MM.1S (cell line): ENCODE measurements at places on chromosomes 2 and 18.

- no peak for DNase-seq
These were observed 41.1 kb downstream of the MAP4K4 start for GRCh38 chr2:101738649-101739048.

- no peak for DNase-seq
These were observed 655.5 kb upstream of the FANCL start for GRCh38 chr2:58896638-58897037.

DNA sequence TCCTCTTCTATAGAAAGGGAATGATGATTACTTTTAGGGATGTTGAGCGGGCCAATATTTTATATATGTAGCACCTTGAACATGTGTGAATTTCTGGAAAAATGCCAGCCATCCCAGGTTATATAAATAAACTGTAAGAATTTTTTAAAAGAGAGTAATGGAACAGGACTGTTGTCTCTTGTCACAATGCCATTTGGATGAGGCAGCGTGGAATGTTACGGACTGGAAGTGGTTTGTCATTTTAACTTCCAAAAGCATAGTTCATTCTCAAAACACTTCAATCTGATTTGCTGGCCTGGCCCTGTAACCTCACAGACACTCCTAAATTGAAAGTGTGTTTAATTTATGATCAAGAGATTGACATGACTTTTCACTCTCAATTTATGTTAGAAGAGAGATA is 70.8 kb downstream of the TPGS2 start:
- no peak for DNase-seq

DNA sequence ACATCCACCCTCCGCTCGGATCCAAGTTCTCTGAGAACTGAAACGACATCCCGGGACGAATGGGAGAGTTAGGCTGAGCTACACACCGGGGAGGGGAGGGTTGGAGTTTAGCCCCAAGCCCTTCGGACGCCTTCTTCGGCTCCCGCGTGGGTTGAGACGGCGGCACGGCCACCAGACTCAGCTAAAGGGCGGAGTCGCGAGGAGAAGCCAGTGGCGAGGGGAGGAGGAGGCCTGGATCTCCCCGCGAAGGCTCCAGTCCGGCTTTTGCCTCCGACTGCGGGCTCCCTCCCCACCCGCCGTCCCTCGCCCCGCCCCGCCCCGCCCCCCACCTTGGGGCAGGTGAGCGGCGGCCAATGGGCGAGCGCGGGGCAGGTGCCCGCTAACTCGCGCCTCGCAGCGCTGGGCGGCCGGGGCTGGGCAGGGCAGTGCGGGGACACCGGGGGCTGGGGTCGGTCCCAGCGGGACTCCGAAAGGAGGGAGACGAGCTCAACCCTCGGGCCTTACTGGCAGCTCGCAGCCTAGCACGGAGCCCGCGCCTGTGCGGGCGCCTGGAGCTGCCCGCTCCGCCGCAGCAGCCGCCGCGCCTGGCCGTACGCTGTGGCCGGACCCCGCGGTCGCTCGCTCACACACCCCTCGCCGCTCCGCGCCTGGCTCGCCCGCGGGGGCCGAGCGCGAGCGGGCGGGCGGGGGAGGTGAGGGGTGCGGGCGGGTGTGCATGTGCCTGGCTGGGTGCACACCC is at the start of gene EMX1:
EMX1 (plus strand) TSS at position 382 of the 739 bp plus-strand sequence; CDS start at position 716, 334 bp downstream.
- peak; percentile 88 for DNase-seq

- DNase-seq, result no peak
These were observed 15.9 kb downstream of the ATP8B1 start for GRCh38 chr18:57787068-57787685.

- DNase-seq, result no peak
These were observed 123.1 kb downstream of the RAB3GAP1 start for GRCh38 chr2:135175177-135175576.

- no peak for DNase-seq
These were observed 441.7 kb downstream of the THSD7B start for GRCh38 chr2:137207030-137207429.

GRCh38 chr2:23649303-23649702 is 264.3 kb downstream of the KLHL29 start:
- no peak for DNase-seq

DNA sequence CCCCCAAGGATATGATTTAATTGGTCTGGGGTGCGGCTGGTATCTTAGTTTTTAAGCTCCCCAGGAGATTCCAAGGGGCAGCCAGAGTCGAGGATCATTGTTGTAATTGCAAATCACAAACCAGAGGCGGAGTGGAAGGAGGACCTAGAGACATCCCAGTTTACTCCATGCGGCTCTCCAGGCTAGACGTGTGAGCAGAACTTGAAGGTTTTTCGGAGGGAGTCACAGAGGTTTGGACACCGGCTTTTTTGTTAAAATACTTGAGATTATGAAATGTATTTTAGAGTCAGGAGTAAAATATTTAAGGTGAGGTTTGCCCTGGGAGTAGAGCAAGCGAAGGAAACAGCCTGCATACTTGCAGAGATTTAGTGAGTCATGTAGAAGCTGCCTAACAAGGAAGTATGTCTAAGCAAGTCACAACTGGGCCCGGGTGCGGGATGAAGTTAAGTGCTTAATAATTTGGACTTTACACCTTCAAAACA is 39.5 kb downstream of the TGOLN2 start:
- DNase-seq, result no peak

GRCh38 chr2:69017835-69018234 is 4.9 kb downstream of the ANTXR1 start:
- no peak for DNase-seq

GRCh38 chr2:212154477-212154878 is 384.1 kb downstream of the ERBB4 start:
- no peak for DNase-seq

GRCh38 chr2:86563650-86564061 is 413 bp upstream of the CHMP3 start:
- no peak for DNase-seq

DNA sequence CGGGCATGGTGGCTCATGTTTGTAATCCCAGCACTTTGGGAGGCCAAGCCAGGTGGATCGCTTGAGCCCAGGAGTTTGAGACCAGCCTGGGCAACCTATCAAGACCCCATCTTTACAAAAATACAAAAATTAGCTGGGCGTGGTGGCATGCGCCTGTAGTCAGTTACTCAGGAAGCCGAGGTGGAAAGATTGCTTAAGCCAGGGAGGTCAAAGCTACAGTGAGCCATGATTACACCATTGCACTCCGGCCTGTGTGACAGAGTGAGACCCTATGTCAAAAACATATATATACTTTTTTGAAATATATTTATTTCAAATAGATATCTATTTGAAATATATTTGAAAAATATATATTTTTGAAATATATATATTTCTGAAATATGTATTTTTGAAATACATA is 10.9 kb downstream of the OSBPL1A start:
- DNase-seq, result no peak

DNA sequence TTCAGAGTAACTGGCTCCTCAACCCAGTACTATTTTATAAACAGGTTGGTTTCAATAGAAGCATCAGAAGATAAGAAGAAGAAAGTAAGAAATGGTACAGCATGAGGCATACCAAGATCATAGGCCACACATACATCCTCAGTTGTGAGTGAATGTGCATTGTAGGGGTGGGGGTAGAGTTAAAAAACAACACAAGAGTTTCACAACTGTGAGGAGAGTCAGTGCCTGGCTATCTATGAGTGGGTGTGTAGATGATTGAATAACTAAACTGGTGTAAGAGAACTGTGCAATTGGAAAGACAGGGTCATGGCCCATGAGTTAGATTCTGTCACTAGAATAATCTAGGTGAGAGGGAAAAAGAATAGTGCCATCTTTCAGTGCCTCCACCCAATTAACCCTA is 748.2 kb upstream of the ACVR2A start:
- no peak for DNase-seq

GRCh38 chr18:8513249-8513648 is 96.0 kb upstream of the RAB12 start:
- DNase-seq, result no peak

DNA sequence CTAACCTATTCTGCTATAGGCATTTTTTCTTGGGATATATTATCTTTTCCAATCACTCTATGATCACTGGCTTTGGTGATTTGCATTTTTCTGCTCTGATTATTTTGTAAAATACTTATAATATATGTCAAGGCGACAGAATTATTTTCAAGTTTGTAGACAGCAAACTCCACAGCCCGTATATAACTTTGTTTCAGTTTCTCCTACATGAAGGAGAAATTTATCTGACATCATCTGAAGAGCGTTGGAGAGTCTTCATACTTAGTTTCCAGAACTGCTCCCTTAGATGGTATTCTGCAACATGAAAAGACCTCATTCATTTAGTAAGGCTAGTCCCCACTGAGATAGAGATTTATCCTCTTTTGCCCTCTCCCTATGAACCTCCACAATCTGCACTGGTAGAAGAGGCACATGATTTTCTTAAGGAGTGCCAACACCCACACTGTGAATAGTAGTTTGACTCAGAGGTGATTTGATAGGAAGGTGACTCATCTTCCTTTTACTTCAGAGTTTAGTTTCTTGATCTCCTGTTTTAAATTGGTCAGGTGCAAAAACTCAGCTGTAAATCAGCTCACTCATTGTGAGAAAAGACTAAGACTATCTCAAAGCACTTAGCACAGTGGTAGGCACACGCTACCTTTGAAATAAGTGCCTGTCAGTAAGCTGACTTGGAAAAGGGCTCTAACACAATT is 1848.6 kb upstream of the CELF4 start:
- DNase-seq, result peak; percentile 14

DNA sequence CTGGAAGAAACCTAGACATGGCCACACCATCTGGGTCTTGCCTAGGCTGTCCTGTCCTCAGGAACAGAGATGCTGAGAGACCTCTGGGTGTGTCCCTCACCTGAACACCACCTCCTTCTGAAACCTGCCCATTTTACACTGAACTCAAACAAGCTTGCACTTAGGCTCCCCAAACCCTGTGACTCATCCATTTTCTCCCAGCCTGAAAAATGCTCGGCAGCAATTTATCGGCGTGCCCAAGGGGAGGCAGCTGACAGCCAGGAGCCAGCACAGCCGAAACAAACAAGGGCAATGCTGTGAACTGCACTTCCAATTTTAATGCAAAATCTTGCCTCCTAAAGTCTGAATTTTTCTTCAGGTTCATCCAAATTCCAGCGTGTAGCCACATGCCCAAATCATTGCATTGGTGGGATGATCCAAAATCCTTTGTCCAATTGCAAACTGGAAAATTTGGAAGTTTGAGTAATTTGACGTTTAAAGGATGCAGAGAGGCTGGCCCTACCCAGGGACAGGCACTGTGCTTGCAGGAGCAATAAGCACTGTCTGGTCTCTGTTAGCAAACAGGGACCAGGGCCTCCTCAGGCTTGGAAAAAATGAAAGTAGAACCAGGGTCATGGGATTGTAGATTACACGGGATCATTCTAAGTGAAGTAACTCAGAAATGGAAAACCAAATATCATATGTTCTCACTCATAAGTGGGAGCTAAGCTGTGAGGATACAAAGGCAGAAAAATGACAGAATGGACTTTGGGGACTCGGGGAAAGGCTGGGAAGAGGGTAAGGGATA is 67.7 kb downstream of the GALNT14 start:
- no peak for DNase-seq

GRCh38 chr2:57615855-57616556 is 430.6 kb upstream of the VRK2 start:
- no peak for DNase-seq

- no peak for DNase-seq
These were observed 96.8 kb downstream of the CLIP4 start for GRCh38 chr2:29212009-29212408.

DNA sequence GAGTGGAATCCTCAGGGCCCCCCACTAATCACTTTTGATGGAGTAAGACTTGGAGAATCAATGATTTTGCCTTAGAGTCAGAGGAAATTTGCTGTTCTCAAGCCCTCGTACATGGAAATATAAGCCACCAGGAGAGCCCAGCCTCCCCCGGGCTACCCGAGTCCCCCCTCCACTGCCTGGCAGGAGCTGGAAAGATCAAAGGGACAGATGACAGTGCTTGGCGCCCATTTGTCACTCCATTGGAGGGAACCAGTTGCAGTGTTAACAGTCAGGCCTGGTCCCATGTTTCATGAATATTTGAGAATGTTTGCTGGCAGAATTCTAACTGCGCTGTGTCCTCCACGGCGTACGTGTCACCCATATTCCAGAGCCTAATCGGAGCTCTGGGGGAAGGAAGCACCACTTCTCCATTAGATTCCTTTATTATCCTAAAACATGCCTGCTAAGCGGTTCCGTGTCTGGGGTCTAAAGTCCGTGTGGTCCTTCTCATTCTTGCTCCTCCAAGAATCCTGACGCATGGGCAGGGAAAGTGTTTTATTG is 202.4 kb downstream of the KLHL29 start:
- no peak for DNase-seq

DNA sequence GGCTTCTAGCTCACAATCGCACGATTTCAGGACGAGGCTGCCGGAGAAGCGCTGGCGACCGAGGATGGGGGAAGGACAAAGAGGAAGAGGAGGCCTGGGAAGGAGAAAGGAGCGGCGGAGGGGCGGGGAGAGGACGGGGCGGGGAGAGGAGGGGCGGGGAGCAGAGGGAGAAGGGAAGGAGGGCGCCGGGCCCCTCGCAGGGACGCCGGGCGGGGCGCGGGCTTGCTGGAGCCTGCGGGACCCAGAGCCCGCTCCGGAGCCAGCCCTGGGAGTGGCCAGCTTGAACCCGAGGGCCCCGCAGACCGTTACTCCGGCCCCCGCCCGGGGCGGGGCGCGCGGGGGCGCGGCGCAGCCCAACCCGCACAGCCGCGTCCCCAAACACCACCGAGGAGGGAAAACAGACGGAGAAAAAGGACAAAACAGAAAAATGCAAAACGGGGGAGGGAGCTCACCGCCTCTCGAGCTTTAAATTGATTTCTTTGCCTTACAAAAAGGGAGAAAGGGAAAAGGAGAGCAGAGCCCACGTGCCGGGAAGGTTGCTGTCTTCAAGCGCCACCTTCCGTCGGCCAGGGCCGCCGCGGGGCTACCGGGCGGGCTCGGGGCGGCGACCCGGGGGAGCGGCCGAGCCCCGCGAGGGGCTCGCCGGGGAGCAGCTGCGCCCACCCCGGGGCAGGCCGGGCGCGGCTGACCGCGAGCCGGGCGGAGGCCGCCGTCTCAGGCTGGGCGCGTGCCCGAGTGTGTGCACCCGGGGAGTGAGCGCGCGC is 781 bp upstream of the SOX11 start:
- DNase-seq, result no peak

DNA sequence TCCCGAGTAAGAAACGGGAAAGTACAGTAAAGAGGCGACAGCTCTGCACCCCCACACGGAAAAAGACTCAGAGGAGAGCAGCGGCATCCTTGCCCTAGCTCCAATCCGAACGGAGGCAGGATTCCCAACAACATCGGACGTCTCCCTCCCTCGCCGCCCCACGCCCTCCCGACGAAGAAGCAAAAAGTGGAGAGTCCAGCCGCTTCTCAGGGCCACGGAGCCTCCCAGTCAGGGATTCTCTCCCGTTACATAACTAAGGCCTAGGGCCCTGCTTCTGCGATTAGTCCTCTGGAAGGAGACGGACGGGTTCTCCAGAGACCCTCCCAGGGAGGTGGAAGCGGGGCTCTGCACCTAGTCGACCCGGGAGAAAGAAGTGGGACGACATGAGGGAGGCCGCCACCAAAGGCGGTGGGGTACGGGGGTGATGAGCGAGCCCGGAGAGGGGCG is 587 bp downstream of the SUMO1 start:
- peak; percentile 12 for DNase-seq

GRCh38 chr18:63265326-63265725 is 54.2 kb downstream of the BCL2 start:
- DNase-seq, result no peak

GRCh38 chr2:233185330-233185729 is 66.1 kb upstream of the ATG16L1 start:
- no peak for DNase-seq
